ENCODE measurements at places on chromosomes 5 and 9.

- DNase-seq = no peak
Observed at GRCh38 chr9:92425474-92425873, 1.2 kb upstream of the OMD start.

- no peak for DNase-seq
Observed at GRCh38 chr9:88722753-88723152, 187.8 kb downstream of the NXNL2 start.

- DNase-seq = no peak
Observed at GRCh38 chr5:111511831-111512374, 432 bp downstream of the STARD4 start.

GRCh38 chr9:93958819-93959682 is 3.9 kb upstream of the BARX1 start:
- no peak for DNase-seq

DNA sequence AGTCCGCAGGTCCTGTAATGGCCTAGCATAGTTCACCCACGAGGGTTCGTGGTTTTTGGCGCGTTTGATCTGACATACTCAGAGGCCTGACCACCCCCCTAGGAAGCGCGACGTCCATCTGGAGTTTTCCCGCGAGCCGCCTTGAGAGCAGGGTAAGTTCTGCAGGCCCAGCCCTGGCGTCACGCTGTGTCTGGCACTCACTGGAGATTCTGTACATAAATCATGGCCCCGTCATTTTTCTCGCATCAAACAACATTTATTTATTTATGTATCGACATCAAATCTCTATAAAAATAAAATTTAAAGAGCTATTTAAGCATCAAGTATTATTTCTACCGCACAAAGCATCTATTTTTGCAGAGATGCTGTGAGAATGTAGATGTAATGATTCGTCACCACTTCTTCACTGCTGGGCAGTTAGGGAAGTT is 437 bp upstream of the TRIM41 start:
- DNase-seq = no peak

GRCh38 chr5:14208071-14209021 is 65.2 kb downstream of the TRIO start:
- DNase-seq = no peak

- no peak for DNase-seq
Observed at GRCh38 chr5:140213370-140213983, 38.5 kb downstream of the CYSTM1 start.

GRCh38 chr5:863244-863805 is 12.5 kb upstream of the ZDHHC11 start:
- DNase-seq = no peak

DNA sequence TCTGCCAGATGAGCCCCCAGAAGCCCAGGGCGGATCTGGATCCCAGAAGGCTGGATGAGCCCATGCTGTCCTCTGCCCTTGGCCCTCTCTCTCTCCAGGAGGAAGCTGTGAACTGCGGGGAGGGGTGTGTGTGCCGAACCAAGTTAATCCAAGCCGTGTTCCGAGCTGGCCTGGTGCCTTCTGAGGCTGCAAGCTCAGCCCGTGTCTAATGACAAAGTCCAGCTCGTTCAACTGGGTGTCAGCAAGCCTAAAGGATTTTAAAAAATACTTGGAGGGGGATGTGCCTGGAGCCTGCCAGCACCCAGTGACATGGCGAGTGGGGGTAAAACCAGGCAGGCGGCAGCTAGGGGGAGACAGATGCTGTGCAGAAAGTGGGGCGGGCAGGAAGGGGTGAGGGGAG is 8.0 kb downstream of the STC2 start:
- DNase-seq = no peak

- no peak for DNase-seq
Observed at GRCh38 chr5:117065161-117065560, 490.5 kb upstream of the SEMA6A start.

DNA sequence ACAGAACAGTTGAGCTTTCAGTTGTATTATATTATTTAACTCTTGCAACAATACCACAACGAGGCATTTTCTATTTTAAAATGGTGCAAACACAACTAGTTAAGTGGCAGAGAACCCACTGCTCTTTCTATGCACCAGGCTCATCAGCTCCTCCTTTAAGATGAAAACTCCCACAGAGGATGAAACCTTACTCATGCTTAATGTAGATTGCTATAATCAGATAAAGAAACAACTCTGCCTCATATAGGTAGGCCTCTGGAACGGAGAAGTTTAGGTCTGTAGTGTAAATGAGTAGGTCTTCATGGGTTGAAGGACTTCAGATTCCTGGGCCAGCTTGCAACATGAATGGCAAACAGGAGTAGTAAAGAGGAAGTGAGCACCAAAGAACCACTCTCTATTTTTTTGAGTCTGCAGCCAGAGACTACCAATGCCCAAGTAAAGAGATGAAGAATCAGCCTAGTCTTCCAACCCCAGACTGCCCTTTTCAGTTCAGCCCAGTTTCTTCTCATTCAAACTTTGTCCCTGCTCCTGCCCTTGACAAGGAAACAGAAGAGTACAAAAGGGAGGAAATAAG is 33.9 kb downstream of the HACD4 start:
- DNase-seq = no peak

GRCh38 chr5:171924493-171925122 is 81.8 kb downstream of the FBXW11 start:
- no peak for DNase-seq

DNA sequence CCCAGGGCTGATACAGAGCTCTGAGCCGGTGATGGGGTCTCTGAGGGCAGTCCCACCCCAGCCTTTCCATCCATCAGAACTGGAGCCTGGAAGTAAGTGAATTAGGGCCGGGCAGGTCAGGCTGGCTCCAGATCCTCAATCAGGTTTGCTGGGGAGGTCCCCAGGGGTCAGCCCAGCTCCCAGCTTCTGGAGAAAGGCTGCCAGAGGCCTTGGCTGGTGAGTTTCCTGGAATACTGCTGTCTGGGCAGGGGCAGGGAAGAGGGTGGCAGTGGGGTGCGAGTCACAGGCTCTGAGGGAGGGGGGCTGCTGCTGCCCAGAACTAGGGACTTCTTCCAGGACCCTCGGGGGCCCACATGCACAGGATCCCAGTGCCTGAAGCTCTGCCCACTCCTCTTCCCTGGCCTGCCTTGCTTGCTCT is 200.6 kb upstream of the MVB12B start:
- DNase-seq = no peak

DNA sequence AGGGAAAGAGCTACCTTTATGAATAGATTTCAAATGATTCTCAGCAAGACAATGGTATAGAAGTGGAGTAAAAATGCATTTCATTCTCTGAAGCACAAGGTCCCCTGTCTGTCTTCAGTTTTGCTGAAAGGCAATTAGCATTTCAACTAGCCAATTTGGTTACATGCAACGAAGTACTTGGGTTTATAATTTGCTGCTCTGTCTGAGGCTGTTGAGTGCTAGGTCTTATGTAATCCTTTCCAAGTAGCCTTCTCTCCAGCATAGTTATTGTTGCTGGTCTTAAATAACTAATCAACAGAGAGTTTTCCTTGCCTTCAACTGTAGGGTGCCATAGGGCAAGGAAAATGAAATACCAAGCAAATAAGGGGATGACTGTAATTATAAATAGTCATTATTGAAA is 4.5 kb downstream of the ADGRV1 start:
- DNase-seq = no peak

GRCh38 chr9:84993105-84993504 is 323.6 kb downstream of the NTRK2 start:
- no peak for DNase-seq

DNA sequence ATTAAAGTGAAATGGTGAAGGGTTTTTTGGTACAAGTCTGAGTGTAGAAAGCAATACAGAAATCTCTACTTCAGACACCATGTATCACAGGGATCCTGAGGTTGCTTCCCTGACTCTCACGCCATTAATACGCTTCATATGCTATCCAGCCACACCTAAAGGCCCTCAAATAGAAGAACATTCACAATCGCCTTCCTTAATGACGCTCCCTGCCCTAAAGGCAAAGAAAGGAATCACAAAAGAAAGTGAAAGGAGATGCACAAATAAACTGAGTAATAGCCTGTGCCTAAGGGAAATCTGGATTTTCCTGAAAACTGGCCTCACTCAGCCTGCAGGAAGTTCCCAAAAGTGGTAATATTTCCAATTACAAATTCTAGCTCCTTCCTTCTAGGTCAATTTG is 1002.7 kb upstream of the DMAC1 start:
- no peak for DNase-seq

GRCh38 chr5:170537451-170538095 is 33.8 kb downstream of the KCNIP1 start:
- no peak for DNase-seq

- DNase-seq = no peak
Observed at GRCh38 chr9:87910821-87911220, 6.9 kb upstream of the SPATA31C1 start.

DNA sequence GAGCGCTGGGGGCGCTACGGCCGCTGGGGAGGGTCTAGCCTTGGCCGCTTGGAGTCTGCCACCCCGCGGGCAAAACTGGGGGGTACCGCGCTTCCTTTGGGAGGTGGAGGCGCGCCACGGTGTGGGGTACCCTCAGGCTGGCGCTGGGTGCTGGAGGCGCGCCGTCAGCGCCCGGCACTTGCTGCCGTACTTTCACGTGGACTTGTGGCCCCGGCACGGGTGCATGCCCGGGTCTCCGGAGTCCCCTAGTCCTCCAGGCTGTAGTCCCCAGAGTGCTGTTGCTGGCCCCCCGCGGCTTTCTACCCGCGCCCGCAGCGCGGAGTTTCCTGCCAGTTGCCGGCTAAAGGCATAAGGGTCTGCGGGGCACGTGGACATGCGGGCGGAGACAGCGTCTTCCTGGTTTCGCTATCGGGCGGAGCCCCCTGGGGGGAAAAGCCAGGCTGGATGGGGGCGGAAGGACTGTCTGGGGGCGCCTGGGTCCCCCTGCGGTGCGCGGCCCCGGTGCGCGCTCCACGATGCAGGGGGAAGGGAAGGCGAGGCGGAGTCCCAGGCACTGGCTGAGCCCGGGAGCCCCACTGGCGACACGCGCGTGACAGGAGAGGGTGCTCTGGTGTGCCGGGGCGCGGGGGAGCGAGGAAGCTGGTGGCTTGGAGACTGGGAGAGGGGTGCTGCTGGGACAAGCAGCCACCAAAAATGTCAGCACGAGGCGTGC is 666 bp downstream of the PPARGC1B start:
- peak; percentile 24 for DNase-seq

- no peak for DNase-seq
Observed at GRCh38 chr9:14348123-14348372, 34.1 kb upstream of the NFIB start.

- no peak for DNase-seq
Observed at GRCh38 chr5:175896301-175897040, 25.1 kb downstream of the CPLX2 start.

GRCh38 chr9:79224672-79225433 is 346.9 kb upstream of the TLE4 start:
- no peak for DNase-seq

GRCh38 chr5:80655231-80655774 is 520 bp upstream of the DHFR start:
- DNase-seq = no peak

DNA sequence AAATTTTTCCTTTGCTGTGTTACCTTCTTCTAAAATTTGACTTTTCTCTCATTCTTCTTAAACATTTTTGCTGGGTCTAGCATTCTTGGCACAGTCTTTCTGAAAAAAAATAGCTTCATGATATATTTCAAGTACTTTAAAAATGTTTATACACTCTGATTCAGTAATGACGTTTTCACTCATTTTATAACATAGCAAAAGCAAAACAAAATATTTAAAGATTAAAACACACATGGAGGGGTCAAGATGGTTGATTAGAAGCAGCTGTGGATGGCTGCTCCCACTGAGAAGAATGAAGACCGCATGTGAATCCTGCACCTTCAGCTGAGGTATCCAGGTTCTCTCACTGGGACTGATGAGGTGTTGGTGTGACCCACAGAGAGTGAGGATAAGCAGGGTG is 188.2 kb downstream of the SGCD start:
- no peak for DNase-seq

DNA sequence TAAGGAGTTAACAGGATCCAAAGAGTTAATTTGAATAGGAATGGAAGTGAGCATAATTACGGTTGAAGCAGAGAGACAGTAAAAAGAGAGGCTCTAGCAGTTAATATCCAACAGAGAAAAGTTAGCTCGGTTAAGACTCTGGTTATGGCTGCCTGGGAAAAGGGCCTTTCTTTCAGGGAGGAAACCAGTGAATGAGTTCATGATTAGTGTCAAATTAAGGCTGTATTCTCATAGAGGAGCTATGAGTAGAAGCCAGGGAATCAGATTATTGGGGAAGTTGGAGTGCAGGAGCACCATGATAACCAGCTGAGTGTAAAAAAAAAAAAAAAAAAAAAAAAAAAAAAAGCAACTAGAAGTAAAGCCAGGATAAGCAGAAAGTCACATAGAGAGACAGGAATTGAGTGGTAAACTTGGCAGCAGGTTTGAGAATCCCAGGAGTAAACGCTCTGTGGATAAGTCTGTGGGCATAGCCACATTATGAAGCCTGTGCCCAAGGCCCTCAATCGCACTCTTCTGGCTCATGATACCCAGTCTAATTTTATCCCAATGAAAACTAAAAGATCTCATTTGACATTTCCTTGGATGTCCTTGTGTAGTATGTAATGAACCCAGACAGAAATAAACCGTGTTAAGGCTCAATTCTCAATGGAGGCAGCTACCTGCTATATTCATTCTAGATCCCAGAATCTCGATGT is 372.6 kb upstream of the MPDZ start:
- DNase-seq = no peak

- no peak for DNase-seq
Observed at GRCh38 chr5:43418561-43418960, 6.4 kb upstream of the CCL28 start.

DNA sequence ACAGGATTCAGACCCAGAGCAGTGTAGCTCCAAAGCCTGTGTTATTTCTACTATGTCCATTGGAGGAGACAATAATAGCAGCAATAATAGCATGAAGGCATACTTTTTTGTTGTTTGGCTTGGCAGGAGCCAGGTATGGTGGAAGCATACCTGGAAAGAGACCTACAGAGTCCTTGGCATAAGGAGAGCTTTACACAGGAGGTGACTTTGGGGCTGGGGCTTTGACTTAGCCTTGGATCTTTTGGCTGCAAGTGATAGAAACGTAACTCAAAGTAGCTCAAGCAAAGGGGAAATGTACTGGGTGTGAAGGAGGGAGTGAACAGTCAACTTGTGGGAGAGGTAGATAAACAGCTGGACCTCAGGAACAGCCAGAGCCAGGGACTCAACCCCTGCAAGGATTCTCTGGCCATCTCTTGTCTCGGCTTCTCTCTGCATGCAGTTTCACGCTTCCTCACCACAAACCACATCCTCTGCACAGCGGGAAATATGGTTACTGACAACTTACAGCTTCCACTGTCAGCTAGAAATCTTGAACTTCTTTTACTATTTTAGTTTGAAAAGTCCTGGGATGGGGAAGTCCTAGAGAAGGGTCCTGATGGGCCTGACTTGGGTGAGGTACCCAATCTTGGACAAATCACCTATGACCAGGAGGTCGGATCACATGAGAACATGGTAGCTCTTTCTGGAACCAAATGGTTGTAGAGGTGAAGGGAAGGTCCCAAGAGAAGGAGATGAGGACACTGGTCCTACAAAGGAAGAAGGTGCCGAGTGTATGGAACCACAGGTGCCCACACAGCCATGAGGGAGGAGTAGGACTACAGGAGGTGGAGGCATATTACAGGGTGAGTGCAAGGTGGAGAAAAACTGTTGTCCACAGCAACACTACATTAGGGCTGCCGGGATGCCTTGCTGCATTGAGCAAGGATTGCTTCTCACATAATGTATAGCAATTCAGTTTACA is 47.0 kb upstream of the TGFBR1 start:
- DNase-seq = peak; percentile 81

Measured in CD4-positive, alpha-beta T cell (primary cell).